NCI-H2081 (cell line): ENCODE measurements at places on chromosomes 5 and 9.

GRCh38 chr9:68555437-68556150, 14.9 kb upstream of the TMEM252 start:
- DNase-seq: no peak

DNA sequence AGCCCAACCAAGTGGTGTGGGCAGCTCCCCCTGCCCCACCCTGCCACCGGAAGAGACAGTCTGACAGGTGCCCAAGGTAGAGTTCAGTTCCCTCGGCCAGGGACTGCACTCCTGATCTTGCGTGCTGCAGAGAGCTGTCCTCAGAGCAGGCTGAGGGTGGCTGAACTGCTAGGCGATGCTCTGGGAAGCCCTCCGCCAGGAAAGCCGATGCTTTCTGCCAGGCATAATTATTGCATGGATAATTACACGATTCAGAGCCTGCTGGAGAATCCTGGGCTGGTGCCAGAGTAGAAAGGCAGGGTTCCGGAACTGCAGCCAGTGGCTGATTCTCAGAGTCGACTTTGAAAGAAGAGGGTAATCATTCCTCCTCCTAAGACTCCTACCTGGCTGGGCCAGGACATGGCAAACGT, 19.3 kb downstream of the KCNIP1 start:
- DNase-seq: peak; percentile 62

GRCh38 chr9:1077616-1078015, 27.5 kb downstream of the DMRT2 start:
- no peak for DNase-seq

DNA sequence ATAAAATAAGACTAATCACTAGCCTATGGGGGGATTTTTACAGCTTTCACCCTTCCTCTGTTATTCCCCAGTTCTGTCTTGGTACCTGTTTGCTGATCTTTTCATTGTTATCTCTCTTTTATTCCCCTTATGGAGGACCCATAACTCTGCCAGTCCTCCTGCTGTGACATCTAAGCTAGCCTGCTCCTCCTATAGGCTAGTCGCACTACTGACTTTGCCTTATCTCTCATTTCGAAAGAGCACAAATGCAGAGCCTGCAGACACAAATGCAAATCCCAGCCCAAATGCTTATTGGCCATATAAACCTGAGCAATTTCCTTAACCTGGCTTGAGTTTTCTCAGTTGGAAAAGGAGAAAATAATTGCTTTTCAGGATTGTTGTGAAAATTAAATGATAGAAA, 59.1 kb upstream of the CAMK4 start:
- no peak for DNase-seq

- DNase-seq: no peak
These were observed 5.8 kb downstream of the ANKDD1B start for GRCh38 chr5:75616971-75617621.

GRCh38 chr9:94553029-94553938, 1.6 kb upstream of the PCAT7 start:
- peak; percentile 20 for DNase-seq
